ENCODE measurements at places on chromosomes 2 and 18.

DNA sequence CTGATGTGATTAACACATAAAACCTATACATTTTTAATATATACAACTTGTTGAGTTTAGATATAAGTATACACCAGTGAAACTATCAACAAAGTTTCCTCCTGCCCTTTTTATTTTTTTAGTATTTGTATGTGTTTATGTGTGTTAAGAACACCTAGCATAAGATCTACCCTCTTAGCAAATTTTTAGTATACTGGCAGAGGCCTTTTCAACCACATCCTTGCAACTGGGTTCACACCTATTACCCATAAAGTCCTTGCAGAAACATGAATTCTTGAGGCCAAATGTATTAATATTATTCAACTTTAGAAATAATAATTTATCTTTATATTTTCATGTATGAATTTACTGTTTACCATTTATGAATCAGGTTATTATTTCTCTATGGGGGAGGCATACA is 119.7 kb upstream of the CRIM1 start:
- no peak for DNase-seq

DNA sequence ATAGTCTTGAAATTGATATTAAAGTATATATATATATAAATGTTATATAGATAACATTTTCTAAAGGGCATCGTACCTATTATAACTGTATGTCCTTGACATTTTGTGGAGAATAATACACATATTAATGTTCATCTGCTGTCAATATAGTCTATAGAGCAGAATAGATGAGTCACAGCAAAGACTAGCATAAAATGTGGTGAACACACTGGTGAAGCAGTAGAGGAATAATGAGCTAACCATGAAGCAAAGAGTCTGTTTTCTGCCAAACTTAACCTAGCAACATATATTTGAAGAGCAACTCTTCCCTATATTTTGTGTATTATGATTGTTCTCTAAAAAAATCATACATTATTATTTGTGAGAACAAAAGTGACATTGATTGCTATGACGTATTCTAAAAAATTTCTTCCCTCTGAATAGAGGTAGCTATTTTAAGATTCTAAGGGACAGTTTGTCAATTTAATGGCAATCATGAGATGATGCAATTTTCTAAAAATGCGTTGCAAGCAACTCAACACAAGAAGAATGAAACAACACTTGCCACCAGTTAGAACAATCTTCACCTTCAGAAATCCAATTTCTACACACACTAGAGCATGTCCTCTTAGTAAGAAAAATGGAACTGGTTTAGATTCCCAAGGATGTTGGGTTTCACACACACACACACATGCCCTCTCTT is 22.0 kb downstream of the DOCK10 start:
- no peak for DNase-seq

- DNase-seq, result no peak
Observed at GRCh38 chr2:233950078-233950825, 33.1 kb downstream of the TRPM8 start.

DNA sequence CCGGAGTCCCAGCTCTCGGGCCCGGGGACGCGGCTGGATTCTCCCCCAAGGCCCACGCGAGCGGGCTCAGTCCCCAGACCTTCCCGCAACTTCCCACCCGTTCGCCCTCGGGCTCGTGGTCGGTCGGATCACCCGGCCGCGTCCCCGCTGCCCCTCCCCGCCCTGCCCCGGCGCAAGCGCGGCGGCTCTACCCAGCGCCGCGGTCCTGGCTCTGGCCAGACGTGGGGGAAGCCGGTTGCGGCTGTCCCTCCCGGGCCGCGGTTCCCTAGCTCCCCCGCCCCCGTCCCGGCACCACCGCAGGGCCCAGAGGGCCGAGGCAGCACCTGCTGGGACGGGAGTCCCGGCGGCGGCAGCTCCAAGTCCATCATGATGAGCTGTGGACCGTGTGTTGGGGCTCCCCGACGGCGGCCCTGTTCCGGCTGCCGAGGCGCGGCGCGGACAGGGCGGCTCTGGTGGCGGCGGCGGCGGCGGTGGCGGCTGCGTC is 276 bp downstream of the NFE2L2 start:
- no peak for DNase-seq

DNA sequence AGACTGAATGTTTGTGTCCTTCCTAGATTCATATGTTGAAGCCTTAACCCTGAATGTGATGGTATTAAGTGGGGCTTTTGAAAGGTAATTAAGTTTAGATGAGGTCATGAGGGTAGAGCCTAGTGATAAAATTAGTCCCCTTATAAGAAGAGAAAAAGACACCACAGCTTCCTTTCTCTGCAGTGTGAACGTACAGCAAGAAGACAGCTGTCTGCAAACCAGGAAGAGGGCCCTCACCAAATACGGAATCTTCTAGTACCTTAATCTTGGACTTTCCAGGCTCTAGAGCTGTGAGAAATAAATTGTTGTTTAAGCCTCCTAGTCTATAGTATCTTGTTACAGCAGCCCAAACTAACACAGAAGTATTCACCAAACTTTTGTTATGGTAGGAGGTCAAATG is 57.1 kb upstream of the CYTIP start:
- no peak for DNase-seq
